ENCODE measurements at places on chromosomes 2 and 18. TPM values are rescaled to one million over a fixed set of nuclear protein-coding genes. Genes with fewer than 3 reads are reported as not detected.
A peak's percentile ranks its signal among the peaks of the same experiment; 100 is the strongest.

DNA sequence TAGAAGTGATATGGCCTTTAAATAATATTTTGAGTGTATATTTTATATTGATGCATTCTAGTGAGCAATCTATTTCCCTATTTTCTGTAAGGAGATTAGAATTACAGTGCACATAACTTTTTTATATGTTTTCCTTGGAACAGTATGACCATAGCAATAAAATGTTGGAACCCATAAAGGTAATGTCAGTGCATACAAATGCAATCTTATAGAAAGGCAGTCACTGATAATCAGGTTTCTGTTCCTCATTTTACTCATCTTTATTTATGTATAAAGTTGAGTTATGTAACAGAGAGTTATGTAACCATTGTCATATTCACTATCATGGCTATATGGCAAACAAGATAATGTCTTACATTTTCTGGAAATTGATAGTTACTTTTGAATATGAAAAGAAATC lies 179.9 kb upstream of the NETO1 start:
- no peak for DNase-seq

GRCh38 chr2:202376460-202377206 lies 506 bp downstream of the BMPR2 start:
- DNase-seq: peak; percentile 58

DNA sequence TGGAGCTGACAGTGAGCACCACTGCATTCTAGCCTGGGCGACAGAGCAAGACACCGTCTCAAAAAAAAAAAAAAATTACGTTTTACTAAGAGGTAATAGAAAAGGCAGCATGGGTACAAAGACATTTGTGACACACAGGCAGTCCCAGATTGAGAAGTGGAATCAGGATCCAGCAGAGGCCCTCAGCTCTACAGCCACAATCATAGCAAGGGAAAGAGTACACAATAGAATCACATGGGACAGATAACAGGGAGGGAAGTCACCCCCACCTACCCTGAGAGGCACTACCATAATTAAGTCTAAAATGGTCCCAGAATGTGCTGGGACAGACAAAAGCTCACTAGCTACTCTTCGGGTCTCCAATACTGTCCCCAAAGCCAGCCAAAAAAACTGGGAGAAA lies 12.5 kb downstream of the SRBD1 start:
- DNase-seq: no peak

DNA sequence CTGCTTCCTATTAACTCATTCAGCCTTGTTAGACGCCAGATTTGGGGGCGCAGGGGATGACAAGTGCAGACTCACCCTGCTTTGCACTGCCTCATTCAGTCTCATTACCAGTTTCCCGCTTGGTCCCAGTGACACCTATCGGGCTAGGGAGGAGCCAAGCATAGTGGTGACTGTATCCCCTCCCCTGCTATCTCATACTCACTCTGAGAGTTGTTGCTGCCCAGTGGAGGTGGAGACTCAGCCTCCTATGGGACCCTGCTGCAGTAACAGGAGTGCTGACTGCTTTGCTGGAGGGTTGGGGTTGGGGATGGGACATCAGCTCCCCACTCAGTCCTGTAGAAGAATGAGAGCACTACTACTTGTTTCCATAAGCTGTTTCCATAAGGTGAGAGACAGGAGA lies 21.3 kb upstream of the PIK3C3 start:
- DNase-seq: no peak

- peak; percentile 77 for DNase-seq
Observed at GRCh38 chr2:127049927-127050802, 56.8 kb downstream of the BIN1 start.

The L3MBTL4 gene
- total RNA-seq: 0.55 TPM
